ENCODE measurements at places on chromosomes 6 and 20. TPM values are rescaled to one million over a fixed set of nuclear protein-coding genes. Genes with fewer than 3 reads are reported as not detected.

- no peaks in the 10 kb centered on the region for H3K27me3 ChIP-seq
- H3K4me1 ChIP-seq: no peaks in the 10 kb centered on the region
- no peak for DNase-seq
- no peaks in the 10 kb centered on the region for H3K36me3 ChIP-seq
Observed at GRCh38 chr20:31833931-31834521, 11.4 kb downstream of the FOXS1 start.

- H3K4me1 ChIP-seq: peaks cover 5% of the 10 kb centered on the region
- H3K27ac ChIP-seq: no peak overlapping the region
- no peak overlapping the region for H3K4me3 ChIP-seq
- no peaks in the 10 kb centered on the region for H3K27me3 ChIP-seq
Observed at GRCh38 chr20:19661717-19662636, 96.1 kb upstream of the RIN2 start.

GRCh38 chr20:13296070-13296469 is 75.0 kb downstream of the ISM1 start:
- H3K36me3 ChIP-seq: no peaks in the 10 kb centered on the region
- H3K27me3 ChIP-seq: no peaks in the 10 kb centered on the region
- no peak for DNase-seq
- no peaks in the 10 kb centered on the region for H3K4me1 ChIP-seq
- H3K4me3 ChIP-seq: no peak overlapping the region

DNA sequence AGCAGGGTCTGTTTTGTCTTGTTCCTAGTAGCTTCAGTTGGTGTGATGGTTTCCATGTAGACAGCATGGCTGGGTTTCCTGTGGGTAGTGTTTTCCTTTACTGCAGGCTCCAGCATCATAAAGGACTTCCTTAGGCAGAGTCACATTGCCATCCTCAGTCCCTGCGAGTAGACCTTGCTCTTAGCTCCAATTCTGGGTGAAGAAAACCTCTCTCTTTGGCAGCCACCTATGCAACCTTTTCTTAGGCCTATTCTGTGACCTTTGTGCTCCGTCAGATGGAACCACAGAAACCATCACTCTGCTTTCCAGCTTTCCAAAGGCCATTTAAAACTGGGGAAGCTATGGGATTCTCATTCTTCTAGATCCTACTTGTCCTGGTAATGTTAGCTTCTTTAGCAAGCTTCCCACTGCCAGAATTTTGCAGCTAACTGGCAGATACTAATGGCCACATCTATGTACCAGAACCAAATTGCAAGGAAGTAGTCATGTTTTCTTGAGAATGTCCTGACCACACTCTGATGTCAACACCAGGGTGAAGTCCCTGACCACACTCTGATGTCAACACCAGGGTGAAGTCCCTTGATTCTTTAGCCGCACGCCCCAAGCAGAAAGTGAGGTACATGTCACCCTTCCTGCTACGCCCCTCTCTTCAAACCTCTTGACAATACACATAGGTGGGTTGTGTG is 646.6 kb upstream of the HS3ST5 start:
- DNase-seq: no peak
- no peak overlapping the region for H3K27ac ChIP-seq
- H3K27me3 ChIP-seq: no peaks in the 10 kb centered on the region
- H3K4me1 ChIP-seq: no peaks in the 10 kb centered on the region
- H3K4me3 ChIP-seq: no peak overlapping the region

GRCh38 chr20:62236766-62237513 is 1.4 kb upstream of the OSBPL2 start:
- H3K4me1 ChIP-seq: no peaks in the 10 kb centered on the region
- H3K4me3 ChIP-seq: no peak overlapping the region

SMPDL3A gene
- total RNA-seq: 11.9 TPM

GRCh38 chr6:27370391-27370790 is 18.2 kb upstream of the ZNF391 start:
- H3K4me1 ChIP-seq: no peaks in the 10 kb centered on the region
- no peak overlapping the region for H3K27ac ChIP-seq
- no peak overlapping the region for H3K4me3 ChIP-seq
- H3K36me3 ChIP-seq: no peaks in the 10 kb centered on the region
- DNase-seq: no peak

RBPJL gene
- not detected for total RNA-seq

GRCh38 chr6:33490198-33490597 is 35.8 kb downstream of the ZBTB9 start:
- no peak overlapping the region for H3K4me3 ChIP-seq
- no peaks in the 10 kb centered on the region for H3K36me3 ChIP-seq
- no peak for DNase-seq
- no peaks in the 10 kb centered on the region for H3K4me1 ChIP-seq
- H3K27me3 ChIP-seq: peaks cover 15% of the 10 kb centered on the region

EDN1 gene
- total RNA-seq: 4.9 TPM

SPATS1 gene
- total RNA-seq: not detected

DNA sequence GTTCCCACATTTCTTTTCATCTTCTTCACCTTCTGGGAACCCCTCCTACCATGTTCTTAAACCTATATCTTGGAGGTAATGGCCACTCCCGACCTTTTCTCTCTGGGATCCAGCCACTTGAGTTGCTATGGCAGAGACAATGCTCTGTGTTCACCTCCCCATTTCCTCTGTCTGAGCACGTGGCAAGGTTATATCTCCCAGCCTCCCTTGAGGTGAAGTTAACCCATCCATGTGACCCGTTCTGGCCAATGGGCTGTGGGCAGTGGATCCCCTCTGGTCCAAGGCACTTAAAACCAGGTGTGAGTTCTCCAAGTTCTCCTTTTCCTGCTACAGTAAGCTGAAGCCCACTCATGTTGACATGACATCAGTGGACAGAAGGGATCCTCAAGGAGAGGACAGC is 261.4 kb downstream of the LRFN2 start:
- H3K4me3 ChIP-seq: no peak overlapping the region
- no peak overlapping the region for H3K27ac ChIP-seq
- DNase-seq: no peak
- no peaks in the 10 kb centered on the region for H3K36me3 ChIP-seq

GRCh38 chr20:17281478-17281877 is 54.6 kb downstream of the PCSK2 start:
- no peak overlapping the region for H3K4me3 ChIP-seq
- H3K27ac ChIP-seq: no peak overlapping the region
- H3K27me3 ChIP-seq: no peaks in the 10 kb centered on the region
- no peak for DNase-seq
- H3K36me3 ChIP-seq: no peaks in the 10 kb centered on the region

SFTA2 gene
- not detected for total RNA-seq

RIPPLY2 gene
- not detected for total RNA-seq

GRCh38 chr6:105243487-105243886 is 63.7 kb upstream of the POPDC3 start:
- no peak overlapping the region for H3K27ac ChIP-seq
- H3K4me3 ChIP-seq: no peak overlapping the region
- no peaks in the 10 kb centered on the region for H3K4me1 ChIP-seq

GRCh38 chr6:121441477-121441876 is 6.0 kb downstream of the GJA1 start:
- H3K27me3 ChIP-seq: peaks cover 9% of the 10 kb centered on the region
- H3K36me3 ChIP-seq: no peaks in the 10 kb centered on the region
- H3K4me1 ChIP-seq: peaks cover 11% of the 10 kb centered on the region

NKX2-2 gene
- total RNA-seq: not detected

- DNase-seq: no peak
- H3K27me3 ChIP-seq: no peaks in the 10 kb centered on the region
- no peaks in the 10 kb centered on the region for H3K36me3 ChIP-seq
- no peak overlapping the region for H3K4me3 ChIP-seq
Observed at GRCh38 chr6:54595844-54596243, 250.7 kb upstream of the FAM83B start.

BANF2 gene
- not detected for total RNA-seq

PGC gene
- not detected for total RNA-seq

MYLK2 gene
- 0.16 TPM for total RNA-seq

DNA sequence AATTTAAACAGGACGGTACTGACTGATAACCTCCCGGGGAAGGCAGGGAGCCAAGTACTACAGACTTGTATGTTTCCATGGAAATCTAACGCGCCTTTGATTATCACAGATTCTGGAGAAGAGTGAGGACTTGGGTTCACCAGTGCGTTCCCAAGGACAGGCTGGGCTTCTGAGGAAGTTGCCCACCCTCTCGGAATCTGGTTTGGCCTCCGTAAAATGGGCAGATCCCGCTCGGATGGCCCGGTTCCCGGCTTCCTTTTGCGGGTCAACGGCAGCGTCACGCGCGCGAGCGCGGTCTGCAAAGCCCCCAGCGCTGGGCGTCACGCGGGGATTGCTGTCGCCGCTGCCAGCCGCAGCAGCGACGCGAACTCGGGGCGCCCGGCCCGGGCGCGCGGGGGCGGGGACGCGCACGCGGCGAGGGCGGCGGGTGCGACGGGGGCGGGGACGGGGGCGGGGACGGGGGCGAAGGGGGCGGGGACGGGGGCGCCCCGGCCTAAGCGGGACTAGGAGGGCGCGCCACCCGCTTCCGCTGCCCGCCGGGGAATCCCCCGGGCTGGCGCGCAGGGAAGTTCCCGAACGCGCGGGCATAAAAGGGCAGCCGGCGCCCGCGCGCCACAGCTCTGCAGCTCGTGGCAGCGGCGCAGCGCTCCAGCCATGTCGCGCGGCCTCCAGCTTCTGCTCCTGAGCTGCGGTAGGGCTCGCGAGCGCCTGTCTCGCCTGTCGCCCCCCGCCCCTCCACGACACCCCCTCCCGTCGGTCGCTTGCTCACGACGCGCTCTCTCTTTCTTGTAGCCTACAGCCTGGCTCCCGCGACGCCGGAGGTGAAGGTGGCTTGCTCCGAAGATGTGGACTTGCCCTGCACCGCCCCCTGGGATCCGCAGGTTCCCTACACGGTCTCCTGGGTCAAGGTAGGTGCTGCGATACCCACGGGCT is at the start of gene CD83:
TSS of gene CD83 (plus strand) at position 615 of the 933 bp plus-strand sequence. CDS start at position 655, 40 bp downstream.
- DNase-seq: peak; percentile 78
- peak within 1 kb of the TSS; percentile 51 for H3K4me3 ChIP-seq
- peaks cover 16% of the 10 kb centered on the region for H3K4me1 ChIP-seq
- H3K36me3 ChIP-seq: no peaks in the 10 kb centered on the region
- peak within 1 kb of the TSS; percentile 42 for H3K27ac ChIP-seq

DNA sequence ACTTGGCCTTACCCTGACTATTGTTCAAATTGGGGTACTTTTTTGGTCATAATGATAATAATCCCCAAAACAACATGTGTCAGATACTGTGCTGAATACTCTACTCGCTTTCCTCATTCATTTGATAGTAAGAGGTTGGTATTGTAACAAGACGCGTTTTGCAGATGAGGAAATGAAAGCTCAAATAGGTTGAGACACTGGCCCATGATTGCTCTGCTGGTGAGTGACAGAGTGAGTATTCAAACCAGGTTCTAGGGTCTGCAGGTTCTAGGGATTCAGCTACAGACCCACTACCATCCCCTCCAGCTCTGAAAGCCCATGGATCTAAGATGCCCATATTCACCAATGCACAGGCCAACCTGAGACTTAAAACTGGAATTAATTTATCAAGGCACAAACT is 1.3 kb upstream of the ENPP4 start:
- H3K4me3 ChIP-seq: no peak overlapping the region
- no peak overlapping the region for H3K27ac ChIP-seq
- peaks cover 21% of the 10 kb centered on the region for H3K4me1 ChIP-seq

- no peaks in the 10 kb centered on the region for H3K36me3 ChIP-seq
- no peaks in the 10 kb centered on the region for H3K27me3 ChIP-seq
- no peak overlapping the region for H3K4me3 ChIP-seq
- no peak for DNase-seq
- H3K4me1 ChIP-seq: no peaks in the 10 kb centered on the region
Observed at GRCh38 chr6:128139519-128139918, 238.7 kb upstream of the THEMIS start.

PEDS1 gene
- 25.0 TPM for total RNA-seq

DNA sequence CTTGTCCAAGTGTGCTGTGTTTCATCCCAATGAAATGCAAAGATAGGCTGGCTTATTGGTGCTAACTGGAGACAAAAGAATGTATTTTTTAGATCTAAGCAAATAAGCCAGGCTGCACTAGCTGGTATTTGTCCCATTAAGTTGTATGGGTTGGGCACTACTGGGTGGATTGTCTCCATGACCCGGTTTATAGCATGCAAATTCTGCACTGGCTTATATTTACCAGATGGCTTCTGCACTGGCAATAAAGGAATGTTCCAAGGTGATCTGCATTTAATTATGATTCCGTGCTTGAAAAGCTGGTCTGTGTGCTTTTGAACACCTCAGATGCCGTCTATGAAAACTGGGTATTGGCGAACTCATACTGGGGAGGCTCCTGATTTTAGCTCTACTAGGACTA is 61.4 kb upstream of the MOCS1 start:
- H3K4me1 ChIP-seq: no peaks in the 10 kb centered on the region
- no peaks in the 10 kb centered on the region for H3K36me3 ChIP-seq
- no peak overlapping the region for H3K4me3 ChIP-seq
- no peak for DNase-seq
- H3K27me3 ChIP-seq: no peaks in the 10 kb centered on the region
- H3K27ac ChIP-seq: no peak overlapping the region

DNA sequence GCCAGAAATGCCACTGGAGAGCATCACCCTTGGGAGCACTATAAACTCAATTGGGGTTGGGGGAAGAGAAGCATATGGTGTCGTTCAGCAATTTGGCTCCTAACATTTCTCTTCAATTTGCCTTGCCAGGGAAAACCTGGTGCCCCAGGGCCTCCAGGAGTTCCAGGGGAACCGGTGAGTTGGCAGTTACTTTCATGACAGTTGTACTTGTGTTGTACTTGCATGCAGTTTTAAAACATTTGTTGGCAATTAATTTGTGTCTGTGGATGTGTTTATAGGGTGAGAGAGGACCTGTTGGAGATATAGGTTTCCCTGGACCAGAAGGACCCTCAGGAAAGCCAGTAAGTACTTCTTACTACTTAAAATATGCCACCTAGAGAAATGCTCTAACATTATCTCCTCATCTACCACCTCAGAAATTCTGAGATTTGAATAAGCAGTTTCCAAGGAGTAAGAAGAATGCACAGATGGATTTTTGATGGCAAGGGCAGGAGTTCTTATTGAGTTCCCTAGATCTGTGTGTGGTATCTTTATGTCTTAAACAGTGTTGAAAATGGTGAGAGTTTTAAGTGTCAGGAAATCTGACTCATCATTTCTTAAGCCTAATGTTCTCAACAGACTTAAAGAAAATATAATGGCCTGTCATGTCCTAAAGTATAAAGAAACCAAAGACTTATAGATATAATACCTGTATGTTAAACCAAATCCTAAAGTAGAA is 122.5 kb downstream of the COL9A1 start:
- H3K27me3 ChIP-seq: no peaks in the 10 kb centered on the region
- H3K27ac ChIP-seq: no peak overlapping the region
- H3K4me1 ChIP-seq: no peaks in the 10 kb centered on the region
- no peak overlapping the region for H3K4me3 ChIP-seq
- H3K36me3 ChIP-seq: no peaks in the 10 kb centered on the region

GRCh38 chr20:722822-723644 is 45.3 kb downstream of the SLC52A3 start:
- peaks cover 81% of the 10 kb centered on the region for H3K27me3 ChIP-seq
- no peak overlapping the region for H3K4me3 ChIP-seq
- H3K4me1 ChIP-seq: peaks cover 3% of the 10 kb centered on the region
- H3K36me3 ChIP-seq: no peaks in the 10 kb centered on the region

DNA sequence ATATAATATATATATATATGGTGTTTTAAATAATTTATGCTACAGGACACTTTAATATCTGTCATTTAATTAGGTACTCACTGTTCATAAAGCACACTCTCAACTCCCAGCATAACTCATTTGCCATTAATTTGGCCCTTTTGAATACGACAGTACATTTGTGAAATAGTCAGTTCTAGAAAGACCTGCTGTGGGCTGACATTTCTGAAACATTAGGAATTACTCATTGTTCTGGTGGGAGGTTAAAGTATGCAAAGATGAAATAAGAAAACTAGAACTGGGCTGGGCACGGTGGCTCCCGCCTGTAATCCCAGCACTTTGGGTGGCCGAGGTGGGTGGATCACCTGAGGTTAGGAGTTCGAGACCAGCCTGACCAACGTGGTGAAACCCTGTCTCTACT is 497.5 kb downstream of the UTRN start:
- H3K36me3 ChIP-seq: no peaks in the 10 kb centered on the region
- no peaks in the 10 kb centered on the region for H3K27me3 ChIP-seq
- no peak overlapping the region for H3K27ac ChIP-seq
- H3K4me1 ChIP-seq: no peaks in the 10 kb centered on the region
- no peak for DNase-seq
- no peak overlapping the region for H3K4me3 ChIP-seq

EFCAB8 gene
- not detected for total RNA-seq
